ENCODE measurements at places on chromosomes 2 and 18.

- DNase-seq, result no peak
These were observed 158.0 kb downstream of the CSRNP3 start for GRCh38 chr2:165627470-165627869.

GRCh38 chr2:126657636-126658318, 1.8 kb downstream of the GYPC start:
- peak; percentile 47 for DNase-seq

GRCh38 chr2:85838641-85839040, 50.1 kb downstream of the ST3GAL5 start:
- DNase-seq, result no peak

DNA sequence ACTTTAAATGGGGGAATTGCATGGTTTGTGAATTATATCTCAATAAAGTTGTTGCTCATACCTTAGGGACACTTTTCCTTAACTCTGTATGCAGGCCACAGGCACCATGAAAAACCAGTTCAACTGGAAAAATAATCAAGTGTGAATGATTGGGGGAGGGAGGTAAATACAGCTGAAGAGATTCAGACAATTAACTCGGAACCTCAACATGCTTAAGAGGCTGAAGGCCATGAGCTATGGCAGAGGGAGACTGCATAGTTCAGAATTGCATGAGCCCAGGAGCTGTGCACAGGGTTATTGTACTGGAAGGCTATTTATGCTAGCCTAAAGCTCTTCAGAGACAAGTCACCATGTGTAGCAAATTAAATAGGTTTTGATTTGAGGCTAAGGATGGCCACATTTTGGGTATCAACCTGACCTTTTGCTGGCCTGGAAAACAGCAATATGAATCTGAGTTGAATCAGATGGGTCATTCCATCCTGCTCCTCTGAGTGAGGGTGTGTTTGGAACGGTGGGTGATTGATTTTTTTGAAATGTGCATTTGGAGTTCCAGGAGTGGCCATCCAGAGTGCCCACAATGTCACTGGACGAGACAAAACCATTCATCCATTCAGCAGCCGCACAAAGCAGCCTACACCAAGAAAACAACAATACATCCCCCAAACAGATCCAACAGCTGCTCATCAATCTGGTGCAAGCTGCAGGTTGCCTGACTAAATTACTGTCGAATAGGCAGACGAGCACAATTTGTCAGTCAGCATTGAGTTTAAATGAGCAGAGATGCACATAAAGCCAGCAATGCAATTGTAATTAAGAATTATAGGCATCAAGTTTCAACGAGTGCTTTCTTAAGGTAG, 42.5 kb downstream of the HRH4 start:
- no peak for DNase-seq

GRCh38 chr2:204312105-204312504, 233.2 kb upstream of the PARD3B start:
- DNase-seq, result no peak

- DNase-seq, result peak; percentile 42
These were observed 23.4 kb upstream of the TANK start for GRCh38 chr2:161136696-161137324.

- no peak for DNase-seq
These were observed 8.7 kb upstream of the METAP1D start for GRCh38 chr2:171991027-171991426.
